ENCODE measurements at places on chromosomes 11 and 22. TPM values are rescaled to one million over a fixed set of nuclear protein-coding genes. Genes with fewer than 3 reads are reported as not detected.

Gene IGSF9B
- 1.7 TPM for total RNA-seq

Gene ALG9
- 41.7 TPM for total RNA-seq

Gene RBX1
- total RNA-seq, result 12.8 TPM

Gene TMEM132A
- total RNA-seq, result 17.9 TPM

Gene WNT7B
- 0.18 TPM for total RNA-seq

Gene MAPK11
- 3.0 TPM for total RNA-seq

Gene TMEM45B
- not detected for total RNA-seq

Gene CCDC87
- total RNA-seq, result 0.45 TPM

GRCh38 chr11:11724994-11725393, 103.2 kb upstream of the GALNT18 start:
- DNase-seq, result no peak

DNA sequence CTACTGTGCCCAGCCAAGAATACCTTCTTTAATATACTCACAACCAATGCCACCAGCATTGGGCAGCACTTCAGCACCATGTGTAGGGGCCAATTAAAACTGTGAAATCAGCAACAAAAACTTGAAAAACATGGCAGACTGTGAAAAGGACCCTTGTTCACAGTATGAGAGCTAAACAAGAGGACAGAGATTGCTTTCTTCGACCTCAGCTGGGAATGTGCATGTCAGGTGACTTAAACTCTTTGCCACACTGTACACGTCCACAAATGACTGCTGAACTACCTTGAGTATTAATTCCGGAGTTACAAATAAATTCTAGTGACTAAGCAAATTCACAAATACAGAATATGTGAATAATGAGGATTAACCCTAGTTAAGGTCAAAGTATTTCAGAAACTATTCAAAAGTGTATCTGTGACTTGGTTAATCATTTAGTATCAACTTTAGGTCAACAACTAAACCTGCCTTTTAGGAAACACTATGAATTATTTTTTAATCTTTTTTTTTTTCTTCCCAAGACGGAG, 33.0 kb downstream of the DDX6 start:
- DNase-seq, result no peak

GRCh38 chr11:118436639-118437207, 431 bp downstream of the KMT2A start:
- no peak for DNase-seq

DNA sequence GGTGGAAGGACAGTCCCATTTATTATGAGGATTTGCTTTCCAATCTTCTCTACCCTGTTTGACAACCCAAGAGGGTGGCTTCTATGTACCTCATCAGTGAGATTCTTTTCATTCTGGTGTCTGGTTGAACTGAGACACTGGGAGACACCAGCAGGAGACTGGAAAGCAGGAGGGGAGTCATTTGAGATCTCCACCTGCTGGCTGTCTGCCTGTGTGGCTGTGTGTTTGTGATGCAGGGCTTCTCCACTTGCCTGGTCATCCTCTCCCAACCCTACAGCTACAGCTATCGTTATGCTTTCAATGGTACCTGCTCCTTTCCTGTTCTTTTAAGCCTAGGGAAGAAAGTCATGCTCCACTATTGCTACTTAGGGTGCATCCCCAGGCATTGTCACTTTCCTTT, 48.6 kb downstream of the MRGPRX1 start:
- no peak for DNase-seq

DNA sequence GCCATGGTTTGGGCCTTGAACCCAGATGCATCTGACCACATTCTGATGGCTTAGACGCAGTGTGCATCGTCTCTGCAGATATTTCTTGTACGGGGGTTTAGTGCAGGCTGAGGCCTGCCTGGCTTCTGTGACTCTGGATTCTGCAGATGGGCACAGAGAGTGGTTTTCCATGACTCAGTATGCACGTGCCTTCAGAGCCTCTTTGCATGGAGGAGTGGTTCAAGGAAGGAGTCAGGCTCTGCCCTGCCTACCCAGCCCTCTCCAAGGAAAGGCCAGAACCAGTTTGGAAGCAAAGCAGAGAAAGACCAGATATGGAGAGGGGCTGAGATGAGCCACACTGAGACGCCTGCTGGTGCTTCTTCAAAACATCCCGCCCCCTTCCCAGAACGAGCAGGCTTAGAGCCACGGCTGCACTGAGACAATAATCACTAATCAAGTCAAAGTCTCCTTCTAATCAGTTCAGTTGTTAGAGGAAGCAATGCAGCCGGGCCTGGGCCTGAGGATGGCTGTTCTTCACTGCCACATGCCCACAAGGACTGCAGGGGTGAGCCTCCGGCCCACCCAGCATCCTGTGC, 308.9 kb downstream of the NXPE2 start:
- no peak for DNase-seq

DNA sequence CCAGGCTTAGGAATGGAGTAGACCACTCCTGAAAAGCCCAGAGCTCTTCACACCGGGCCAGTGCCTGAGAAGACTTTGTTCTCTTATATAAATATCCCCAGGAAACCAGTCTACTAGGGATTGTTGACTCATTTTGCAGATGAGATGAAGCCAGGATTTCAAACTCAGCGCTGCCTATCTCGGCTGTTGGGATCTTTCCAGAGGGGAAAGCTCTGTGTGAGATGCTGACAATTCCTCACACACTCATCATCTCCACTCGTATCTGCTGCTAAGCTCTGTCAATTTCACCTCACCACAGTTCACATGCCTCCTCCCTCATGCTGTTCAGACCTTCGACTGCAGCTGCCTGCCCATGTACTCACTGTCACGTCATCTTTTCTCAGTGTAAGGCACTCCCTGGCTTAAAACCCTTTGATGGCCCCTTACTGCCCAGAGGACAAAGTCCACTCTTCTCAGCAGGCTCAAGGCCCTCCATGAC, 12.5 kb downstream of the USH1C start:
- DNase-seq, result peak; percentile 50

DNA sequence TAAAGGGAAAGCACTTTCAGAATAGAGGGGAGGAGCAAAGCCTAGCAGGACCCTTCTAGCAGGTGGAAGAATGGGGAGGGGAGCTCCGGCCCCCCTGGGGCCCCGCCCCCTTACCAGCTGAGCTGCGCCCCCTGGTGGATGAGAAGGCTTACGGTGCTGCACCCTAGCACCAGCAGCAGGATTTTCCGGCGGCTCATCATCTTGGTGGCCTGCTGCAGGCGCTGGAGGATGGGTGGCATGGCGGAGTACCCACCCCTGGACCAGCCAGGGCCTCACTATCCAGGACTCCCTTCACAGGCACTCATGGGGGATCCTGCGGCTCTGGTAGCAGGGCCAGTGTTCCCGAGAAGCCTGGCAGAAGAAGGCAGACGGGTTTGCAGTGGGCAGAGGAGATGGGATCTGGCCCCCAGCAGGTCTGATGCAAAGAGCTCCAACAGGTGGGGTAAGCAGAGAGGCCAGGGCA, 3.8 kb downstream of the GAL3ST3 start:
- peak; percentile 74 for DNase-seq

DNA sequence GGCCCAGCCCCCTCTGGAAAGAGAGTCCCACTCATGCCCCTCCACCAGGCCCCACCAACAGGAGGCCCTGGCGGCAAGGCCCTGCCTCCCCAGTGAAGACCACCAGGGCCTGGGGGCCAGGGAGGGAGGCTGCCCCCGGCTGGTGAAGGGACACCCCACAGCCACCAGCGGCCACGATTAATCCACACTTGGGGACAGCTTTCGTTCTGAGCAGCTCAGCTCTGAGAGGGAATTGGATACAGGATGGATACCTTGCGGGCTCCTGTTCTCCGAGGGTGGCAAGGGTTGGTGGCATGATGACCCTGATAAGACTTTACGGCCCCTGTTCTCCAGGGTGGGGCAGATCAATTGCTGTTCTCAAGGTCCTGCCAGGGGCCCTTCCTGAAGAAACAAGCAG, 6.9 kb upstream of the NLRP6 start:
- no peak for DNase-seq

DNA sequence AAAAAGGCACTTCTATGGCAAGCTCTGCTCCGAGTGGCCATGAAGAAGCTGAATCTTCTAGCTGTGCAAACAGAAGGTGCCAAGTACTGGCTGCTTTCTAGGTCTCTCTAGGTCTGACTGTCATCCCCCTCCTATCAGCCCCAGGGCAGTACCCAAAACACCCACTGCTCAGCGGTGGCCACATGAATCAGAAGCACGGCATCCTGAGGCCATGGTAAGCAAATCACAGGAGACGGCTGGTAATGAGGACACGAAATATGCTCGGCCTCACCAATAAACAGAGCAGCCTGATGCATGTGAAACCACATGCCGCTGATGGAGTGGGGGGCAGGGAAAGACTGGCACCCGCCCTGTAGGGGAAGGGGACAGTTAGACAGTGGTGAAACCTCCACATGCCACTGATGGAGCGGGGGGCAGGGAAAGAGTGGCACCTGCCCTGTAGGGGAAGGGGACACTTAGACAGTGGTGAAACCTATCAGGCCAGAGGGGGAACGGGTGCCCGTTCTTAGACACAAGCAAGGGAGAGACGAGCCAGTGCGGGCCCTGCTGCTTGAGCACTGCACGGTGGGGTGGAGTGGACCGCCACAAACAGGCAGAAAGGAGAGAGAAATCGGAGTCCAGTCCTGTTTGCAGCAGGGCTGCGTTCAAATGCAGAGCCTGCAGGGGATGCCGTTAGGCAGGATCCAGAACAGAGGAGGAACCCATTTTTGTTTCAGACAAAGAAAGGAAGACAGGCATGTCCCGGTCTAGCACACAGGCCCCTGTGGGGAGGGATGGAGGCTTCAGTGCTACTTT, 29.9 kb upstream of the MOB2 start:
- no peak for DNase-seq

DNA sequence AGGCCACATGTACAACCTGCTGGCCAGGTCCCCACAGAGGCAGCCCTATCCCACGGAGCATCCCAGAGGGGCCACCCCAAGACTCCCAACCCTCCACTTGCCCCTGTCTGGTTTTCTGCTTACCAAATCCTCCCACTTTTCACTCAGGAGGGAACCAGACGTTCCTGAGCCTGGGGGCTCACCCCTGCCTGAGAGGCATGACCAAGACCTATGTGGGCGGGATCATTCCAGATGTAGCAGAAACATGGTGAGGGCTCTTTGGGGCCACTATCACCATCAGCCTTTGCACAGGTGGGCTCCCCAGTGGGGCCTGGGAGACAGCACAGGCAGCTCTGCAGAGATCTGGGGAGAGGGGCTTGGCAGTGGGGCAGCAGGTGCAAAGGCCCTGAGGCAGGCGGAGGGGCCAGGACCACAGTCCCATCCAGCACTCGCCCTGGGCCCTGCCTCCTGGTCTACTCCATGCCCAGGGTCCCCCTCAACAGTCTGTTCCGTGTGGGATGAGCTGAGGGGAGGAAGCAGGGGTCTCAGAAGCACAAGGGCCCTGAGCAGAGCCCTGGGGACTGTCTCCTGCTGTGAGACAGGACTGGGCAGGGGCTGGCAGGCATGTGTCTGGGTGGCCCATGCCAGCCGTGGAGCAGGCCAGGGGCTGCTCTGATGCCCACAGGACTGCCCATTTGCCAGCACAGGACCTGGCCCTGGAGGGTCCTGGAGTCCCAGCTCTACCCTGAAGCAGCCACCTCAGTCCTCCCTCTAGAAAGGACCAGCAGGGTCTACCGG, 9.4 kb downstream of the PIM3 start:
- no peak for DNase-seq

GRCh38 chr11:118087931-118088330, 1.2 kb upstream of the SMIM35 start:
- no peak for DNase-seq

- DNase-seq, result no peak
These were observed 1555.9 kb upstream of the RAG2 start for GRCh38 chr11:38153985-38154384.

DNA sequence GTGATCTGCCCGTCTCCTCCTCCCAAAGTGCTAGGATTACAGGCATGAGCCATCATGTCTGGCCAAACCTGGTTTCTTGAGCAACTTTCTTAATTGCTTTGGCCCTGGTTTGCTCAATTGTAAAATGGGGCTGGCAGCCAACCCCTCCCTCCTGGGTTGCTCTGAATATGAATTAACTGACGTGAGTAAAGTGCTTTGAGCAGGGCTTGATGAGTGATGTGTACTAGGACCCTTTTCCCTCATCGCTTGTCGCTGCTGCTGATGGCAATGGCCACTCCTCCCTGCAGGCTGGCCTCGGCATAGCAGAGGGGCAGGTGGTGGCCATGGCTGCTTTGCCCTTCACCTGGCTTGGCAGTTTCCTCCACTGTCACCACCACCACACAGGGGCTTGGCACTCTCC, 41.5 kb downstream of the RNF141 start:
- DNase-seq, result peak; percentile 40

DNA sequence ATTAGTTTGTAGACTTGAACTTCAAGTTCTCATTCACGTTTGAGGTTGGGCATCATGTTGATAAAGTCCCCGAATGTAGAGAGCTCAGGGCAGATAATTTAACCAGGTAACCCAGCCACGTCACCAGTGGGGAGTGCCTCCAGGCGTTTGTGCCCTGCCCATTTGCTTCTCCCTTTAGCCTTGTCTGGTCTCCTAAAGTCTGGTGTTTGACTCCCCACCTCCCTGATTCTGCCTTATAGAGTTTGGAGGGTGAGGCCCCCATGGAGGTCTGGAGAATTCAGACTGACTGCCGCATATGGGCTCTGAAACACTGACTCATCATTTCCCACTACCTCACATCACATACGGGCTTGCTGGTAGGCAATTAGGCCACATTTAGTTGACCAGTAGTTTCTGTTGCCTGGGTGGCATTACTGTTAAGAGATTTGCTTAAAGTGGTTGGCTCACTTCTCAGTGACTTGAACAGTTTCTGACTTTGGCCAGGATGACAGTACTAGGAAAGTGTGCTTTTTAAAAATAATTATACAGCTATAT, 99.3 kb upstream of the GAL start:
- no peak for DNase-seq

- no peak for DNase-seq
These were observed 607.9 kb downstream of the NTM start for GRCh38 chr11:131978351-131978750.

- DNase-seq, result no peak
These were observed 38.0 kb downstream of the IGSF9B start for GRCh38 chr11:133918608-133919260.

GRCh38 chr11:67407688-67408163, 3.8 kb downstream of the TBC1D10C start:
- no peak for DNase-seq

GRCh38 chr11:88042238-88042637, 133.0 kb downstream of the RAB38 start:
- no peak for DNase-seq

- DNase-seq, result no peak
These were observed 107.6 kb downstream of the WNT7B start for GRCh38 chr22:45869340-45869847.

- DNase-seq, result peak; percentile 62
These were observed 1.7 kb upstream of the CAVIN3 start for GRCh38 chr11:6321961-6322362.

DNA sequence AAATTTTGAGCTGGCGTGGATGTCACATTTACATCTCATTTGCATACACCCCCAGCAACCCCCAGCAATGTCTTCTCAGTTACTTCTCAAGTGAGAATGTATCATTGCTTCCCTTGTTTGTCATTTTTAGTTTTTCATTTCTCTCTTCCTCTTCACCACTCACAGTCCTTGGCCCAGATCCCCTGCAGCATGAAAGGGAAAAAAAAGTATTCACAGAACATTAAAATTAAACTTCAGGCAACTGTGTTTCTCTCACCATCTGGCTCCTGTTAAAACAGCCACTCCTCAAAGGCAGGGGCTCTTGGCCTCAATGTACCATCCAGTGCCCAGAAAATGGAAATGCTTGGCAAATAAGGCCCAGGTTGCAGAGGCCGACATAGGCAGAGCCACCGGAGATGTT, 126.8 kb downstream of the CTNND1 start:
- no peak for DNase-seq

- no peak for DNase-seq
These were observed 90.8 kb downstream of the TECTA start for GRCh38 chr11:121191818-121192217.

Data from fibroblast of the aortic adventitia (primary cell).